Thyroid gland (tissue), 4 donors: ENCODE measurements at places on chromosomes 5 and 9. TPM values are rescaled to one million over a fixed set of nuclear protein-coding genes. Genes with fewer than 3 reads are reported as not detected.

ST8SIA4 gene
- 5.0 TPM for total RNA-seq

- DNase-seq = no peak
These were observed 339.3 kb downstream of the DRD1 start for GRCh38 chr5:175104677-175105076.

DNA sequence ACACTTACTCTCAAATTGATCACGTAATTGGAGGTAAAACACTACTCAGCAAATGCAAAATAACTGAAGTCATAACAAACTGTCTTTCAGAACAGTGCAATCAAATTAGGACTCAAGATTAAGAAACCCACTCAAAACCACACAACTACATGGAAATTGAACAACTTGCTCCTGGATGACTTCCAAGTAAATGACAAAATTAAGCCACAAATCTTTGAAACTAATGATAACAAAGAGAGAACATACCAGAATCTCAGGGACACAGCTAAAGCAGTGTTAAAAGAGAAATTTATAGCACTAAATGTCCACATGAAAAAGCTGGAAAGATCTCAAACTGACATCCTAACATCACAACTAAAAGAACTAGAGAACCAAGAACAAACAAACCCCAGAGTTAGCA lies 540.5 kb upstream of the CDH18 start:
- DNase-seq = no peak

PPIP5K2 gene
- 54.8 TPM for total RNA-seq

GRCh38 chr9:132937463-132937901 lies 6.9 kb downstream of the TSC1 start:
- no peak for DNase-seq

GRCh38 chr9:108639696-108640095 lies 216.1 kb downstream of the ACTL7B start:
- DNase-seq = no peak

DNA sequence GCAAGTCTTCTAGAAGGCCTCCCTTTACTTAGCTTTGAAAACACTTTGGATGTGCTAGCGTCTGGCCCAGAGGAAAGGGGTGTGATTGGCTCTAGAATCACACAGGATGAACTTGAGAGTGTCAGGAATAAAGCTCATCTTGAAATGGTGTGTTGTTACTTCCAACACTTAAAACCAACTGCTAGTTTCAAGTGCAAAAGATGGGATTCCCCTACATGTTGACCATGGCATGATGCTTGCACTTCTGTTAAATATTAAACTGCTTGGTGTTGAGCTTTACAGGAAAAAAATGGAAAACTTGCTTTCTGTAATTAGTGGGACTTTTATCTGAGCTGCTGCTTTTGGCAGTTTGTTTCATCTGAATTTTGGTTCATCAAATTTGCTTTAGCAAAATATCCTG lies 261.1 kb downstream of the MED10 start:
- DNase-seq = no peak

DNA sequence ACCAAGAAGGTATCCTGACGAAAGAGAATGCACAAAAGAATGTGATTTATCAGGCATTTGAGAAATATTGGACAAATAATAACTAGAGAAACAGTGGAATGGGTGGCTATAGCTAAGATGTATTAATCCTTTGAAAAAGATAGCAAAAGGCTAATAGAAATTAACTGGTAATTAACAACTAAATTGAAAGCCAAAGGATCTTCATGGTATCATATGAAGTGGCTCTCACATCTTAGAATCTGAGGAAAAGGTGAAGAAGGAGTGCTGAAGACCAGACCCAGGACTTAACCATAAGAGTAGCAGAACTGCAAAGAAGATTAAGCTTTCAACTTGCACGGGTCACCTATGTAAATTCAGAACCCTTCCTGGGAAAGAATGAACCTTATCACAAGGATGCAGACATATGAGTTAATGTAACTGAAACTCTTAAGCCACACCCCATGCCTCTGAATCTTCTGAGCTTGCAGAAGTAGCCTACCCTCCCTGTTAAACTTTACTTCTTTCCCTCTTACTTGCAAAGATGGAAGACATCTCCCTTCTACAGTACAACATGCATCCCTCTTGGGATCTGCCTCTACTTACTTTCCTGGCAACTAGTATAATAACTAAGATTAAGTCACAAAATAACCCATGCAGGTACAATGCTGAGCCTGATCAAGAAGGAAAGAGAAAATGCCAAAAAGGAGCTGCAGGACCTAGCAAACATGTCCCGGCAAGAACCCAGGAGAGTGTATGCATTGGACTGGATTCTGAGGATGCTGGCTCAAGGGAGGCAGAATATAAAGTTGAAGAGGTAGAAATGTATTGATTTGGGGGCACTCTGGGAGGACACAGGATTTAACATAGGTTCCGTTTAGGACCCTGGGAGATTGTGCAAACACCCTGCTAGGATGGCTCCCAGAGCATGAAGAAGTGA lies 395.5 kb upstream of the SLC30A5 start:
- no peak for DNase-seq

DNA sequence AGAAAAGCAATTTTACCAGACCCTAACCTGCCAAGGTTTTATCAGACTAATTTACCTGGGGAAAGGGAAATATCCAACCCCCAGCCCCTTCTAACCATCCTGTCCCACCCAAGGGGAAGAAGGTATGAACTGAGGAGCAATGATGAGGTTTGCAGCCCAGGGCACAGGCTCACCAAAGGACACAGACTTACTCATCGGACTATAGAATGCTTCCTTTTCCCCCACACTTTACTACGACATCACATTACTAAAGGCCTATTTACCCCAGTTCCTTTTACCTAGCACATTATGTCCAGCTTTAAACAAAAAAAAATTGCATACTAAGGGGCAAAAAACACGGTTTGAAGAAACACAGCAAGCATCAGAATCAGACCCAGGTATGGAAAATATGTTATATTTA lies 94.1 kb upstream of the FST start:
- DNase-seq = no peak

ABO gene
- 32.6 TPM for total RNA-seq

DNA sequence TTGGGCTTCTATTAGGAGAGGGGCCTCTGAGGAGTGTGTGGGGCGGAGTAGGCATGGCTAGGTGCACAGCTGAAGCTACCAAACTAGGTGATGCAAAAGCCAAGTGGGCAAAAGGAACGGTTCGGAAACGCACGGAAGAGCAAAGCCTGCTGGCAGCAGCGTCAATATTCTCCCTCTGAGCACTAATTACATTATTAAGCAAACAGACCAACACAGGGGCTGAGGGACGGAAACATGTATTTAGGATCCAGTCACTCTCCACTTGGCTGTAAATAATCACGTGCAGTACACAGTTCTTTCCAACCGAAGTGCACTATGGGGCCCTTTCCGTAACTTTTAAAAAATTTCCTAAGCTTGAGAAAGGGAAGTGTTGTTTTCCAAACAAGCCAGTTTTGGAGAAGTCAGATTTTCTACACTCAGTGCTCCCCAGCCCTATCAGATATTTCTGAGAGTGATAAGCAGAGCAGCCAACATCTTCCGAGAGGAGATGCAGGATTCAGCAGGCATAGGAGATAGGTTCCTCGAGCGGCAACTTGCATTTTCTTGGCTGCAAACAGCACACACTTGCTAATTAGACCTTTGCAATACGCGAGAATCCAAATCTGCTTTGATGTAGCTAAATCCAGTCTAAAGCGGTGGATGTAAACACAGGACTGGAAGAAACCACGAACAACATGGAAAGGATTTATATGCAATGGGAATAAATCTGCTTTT lies 217.2 kb upstream of the TBCA start:
- DNase-seq = no peak

- DNase-seq = no peak
These were observed 82.4 kb downstream of the CNTLN start for GRCh38 chr9:17217272-17217671.

SPATA9 gene
- not detected for total RNA-seq

ACTBL2 gene
- not detected for total RNA-seq

C6 gene
- total RNA-seq = 15.0 TPM

- DNase-seq = no peak
These were observed 158.9 kb downstream of the HINT1 start for GRCh38 chr5:131005963-131006684.

- DNase-seq = no peak
These were observed 593.8 kb downstream of the ISL1 start for GRCh38 chr5:51977014-51977413.

DNA sequence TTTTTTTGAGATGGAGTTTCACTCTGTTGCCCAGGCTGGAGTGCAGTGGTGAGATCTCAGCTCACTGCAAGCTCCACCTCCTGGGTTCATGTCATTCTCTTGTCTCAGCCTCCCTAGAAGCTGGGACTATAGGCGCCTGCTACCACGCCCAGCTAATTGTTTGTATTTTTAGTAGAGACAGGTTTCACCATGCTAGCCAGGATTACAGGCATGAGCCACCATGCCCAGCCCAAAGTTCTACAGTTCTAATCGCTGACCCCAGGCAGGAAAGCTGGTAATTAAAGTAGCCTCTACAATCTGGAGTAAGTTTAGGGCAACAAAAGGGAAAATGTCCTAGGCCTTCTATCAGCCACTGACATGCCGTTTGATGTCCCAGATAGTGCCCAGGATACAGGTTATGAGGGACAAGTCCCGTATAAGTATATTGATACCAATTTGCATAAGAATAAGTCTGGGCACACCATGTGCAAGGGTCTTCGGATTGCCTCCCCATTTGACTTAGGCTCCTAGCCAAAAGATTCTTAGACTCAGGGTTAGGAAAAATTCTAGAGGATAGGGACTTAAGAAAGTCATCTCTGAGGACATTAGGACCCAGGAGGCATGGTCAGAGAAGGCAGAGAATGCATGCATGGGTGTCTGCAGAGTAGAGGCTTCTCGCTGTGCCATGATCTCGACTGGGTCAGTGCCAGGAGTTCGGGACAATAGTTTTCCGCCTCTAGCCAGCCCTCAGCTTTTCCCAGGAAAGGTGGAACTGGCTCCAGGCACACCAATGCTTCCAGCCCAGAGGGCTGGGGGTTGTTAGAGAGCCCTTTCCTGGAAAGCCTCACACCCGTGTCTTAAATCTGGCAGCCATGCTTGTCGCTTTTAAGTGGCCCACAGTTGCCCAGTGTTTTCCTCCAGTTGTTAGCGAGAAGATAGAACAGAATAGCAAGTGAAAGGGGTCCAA lies 1111.1 kb downstream of the TAF11L14 start:
- DNase-seq = no peak
